ENCODE measurements at places on chromosomes 5 and 9.
A peak's percentile ranks its signal among the peaks of the same experiment; 100 is the strongest.

- no peak for DNase-seq
Measured at GRCh38 chr9:117929868-117930267, 225.7 kb downstream of the TLR4 start.

DNA sequence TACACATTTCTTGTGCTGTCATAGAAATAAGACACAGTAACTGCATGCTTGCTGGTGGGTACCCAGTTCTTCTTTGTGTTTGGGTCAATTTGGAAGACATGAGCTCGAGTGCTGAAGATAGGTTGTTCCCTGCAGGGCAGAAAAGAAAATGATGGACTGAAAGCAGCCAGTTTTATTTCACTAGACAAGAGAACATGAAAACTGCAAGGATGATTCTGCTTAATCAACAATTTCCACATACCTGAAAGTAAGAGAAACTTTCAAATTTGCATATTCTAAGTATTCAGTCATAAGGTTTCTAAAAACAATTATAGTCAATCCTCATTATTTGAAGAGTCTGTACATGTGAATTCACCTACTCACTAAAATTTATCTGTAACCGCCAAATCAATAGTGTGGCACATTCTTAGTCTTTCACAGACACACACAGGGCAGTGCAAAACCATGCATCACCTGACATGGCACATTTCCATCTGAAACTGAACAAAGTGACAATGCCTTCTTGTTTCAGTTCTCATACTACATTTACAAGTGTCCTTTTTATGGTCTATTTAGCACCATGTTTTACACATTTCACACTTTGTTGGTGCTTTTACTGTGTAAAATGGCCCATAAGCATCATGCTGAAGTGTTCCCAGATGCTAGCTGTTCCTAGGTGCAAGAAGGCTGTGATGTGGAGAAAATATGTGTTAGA is 56.9 kb downstream of the HOMER1 start:
- DNase-seq = no peak

DNA sequence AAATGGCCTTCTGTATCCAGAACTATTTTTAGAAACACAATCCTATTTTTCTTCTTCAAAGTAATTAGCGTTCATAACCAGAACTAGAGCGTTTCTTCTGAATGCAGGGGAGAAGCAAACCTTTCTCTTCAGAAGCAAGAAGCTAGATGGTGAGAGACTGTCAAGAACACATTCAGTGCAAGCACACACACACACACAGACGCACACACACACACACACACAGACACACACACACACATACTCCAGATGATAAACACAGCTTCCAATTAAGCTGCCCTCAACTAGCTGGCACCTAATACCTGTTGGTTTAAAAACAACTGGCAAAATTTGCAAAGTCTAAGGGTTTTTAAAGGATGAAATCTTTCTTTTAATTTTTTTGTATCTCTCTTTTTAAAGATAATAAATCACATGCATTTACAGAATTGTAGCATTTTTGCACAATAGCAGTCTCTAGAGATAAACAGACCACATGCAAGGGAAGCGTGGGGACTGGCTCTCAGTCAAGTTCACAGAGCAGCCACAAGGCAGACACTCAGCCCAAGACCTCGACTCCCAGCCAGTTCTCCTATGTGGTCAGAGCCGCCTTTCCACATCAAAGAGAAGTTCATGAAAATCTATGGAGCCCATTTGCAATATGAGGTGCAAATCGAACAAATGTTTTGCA is 138.5 kb downstream of the TTLL11 start:
- DNase-seq = no peak

DNA sequence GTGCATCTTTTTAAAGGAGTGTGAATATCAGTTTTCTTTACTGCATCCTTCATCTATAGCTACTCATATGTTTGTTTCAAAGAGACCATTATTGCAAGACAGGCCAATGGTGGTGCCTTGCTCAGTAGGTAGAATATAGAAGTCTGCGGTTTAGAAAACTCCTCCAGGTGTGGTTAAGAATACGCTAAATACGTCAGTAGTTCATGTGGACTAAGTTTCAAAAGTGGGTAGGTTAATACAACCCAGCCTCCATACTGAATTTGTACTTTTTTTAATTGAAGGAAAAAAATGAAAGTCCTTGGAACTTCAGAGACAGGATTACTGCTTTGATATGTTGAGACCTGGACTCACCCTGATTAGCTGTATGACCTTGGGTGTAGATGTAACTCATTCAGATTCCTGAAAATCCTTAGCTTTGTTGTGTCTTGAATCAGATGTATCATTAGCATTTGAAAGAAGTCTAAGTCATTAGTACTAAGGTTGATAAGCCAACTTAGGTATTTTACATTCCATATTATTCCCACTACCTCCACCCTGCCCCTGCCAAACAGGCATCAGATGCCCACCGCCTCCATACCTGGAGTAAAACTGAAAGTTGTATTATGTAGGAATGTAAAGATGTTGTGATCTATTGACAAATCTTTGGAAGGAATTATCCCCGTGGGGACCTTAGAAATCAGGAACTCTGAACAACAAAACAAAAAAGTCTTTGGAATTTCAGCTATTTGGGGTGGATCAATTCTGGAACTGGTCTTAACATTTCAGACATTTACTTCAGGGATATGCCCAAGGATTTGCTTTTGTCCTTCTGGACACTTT is 6.1 kb downstream of the BASP1 start:
- no peak for DNase-seq

- no peak for DNase-seq
Measured at GRCh38 chr9:137433349-137433915, 7.7 kb downstream of the ENTPD8 start.

- no peak for DNase-seq
Measured at GRCh38 chr9:4238522-4238921, 61.3 kb downstream of the GLIS3 start.

GRCh38 chr9:90925581-90926257 is 124.1 kb downstream of the SYK start:
- no peak for DNase-seq

GRCh38 chr9:91085517-91086291 is 276.0 kb downstream of the AUH start:
- no peak for DNase-seq

- DNase-seq = no peak
Measured at GRCh38 chr5:180169248-180170105, 39.5 kb downstream of the RASGEF1C start.

DNA sequence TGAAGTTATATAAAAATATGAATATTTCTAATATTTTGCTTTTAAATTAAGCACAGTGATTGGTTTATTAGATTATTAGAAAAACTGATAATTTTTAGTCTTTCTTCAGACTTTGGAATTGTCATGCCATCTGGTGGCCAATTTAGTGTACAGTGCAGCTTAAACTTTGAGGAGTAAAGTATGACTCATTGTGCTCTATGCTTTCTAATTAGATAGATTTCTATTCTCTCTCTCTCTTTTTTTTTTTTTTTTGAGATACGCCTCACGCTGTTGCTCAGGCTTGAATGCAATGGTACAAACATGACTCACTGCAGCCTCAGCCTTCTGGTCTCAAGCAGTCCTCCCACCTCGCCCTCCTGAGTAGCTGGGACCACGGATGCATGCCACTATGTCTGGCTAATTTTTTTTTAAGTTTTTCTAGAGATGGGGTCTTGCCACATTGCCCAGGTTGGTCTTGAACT is 42.1 kb upstream of the GPR21 start:
- DNase-seq = no peak

DNA sequence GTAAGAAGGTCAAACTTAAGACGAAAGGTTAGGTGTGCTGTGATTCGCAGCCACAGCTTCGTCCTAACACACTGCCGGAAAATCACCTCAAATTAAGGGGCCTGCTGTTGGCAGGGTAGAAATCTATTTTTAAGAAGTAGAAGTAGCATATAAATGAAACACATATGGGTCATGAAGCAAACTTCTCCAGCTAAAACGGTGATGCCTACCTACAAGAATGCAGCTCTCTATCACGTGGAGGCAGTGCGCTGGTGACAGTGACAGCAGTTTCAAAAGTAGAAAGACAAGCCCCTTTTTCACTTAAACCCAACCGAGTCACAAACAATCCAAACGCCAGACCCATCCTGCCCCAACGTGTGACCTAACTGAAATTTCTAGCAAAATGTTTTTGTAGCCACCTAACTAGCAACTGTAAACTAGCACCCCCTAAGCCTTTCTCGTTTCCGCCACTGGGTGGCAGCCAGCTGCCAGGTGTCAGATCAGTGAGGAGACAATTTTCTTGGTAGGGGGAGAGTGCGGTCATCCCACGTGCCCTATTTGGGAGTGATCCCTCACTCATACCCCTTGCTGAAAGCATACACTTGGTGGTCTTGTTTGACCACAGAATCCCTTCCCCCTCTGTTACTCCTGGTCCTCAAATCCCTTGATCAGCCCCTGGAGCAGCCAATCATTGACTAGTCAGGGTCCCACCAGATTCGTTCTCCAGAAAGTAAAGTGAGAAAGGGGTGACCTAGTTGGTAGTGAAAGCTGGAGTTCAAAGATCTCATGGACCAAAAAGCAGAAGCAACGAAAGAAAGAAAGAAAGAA is 71.8 kb upstream of the MAMDC2 start:
- DNase-seq = peak; percentile 68

GRCh38 chr9:70218767-70219166 is 40.0 kb upstream of the SMC5 start:
- DNase-seq = no peak

GRCh38 chr9:103985077-103985476 is 109.0 kb upstream of the SMC2 start:
- DNase-seq = no peak

- DNase-seq = no peak
Measured at GRCh38 chr9:76297721-76298239, 96.4 kb downstream of the RFK start.

DNA sequence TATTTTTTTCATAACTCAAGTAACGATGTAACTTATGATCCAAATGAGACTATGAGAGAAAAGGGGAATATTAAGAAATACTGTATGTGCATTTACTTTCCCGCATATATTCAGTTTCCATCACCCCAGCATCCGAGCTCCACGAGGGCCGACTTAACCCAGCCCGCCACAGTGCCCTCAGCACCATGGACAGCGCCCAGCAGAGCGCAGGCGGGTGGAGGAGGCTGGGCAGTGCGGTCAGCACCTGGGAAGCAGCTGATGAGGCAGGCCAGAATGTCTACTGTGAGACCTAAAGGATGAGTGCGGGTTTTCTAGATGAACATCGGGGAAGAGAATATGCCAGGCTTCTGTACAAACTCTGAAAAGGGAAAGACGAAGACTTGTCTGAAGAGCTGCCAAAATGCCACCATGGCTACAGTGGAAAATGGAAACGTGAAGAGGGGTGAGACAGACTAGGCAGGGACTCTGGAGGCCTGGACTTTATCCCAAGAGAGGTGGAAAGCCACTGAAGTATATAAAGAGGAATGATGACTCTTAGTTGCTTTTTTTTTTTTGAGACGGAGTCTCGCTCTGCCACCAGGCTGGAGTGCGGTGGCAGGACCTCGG is 34.5 kb upstream of the MED27 start:
- peak; percentile 83 for DNase-seq

GRCh38 chr5:152380415-152381123 is 24.5 kb downstream of the NMUR2 start:
- no peak for DNase-seq

Data from activated CD8-positive, alpha-beta memory T cell treated with anti-CD3 and anti-CD28 coated beads, Interleukin-2, amount 50 U/mL, for 48 hours (primary cell).